ENCODE measurements at places on chromosomes 2 and 18.

DNA sequence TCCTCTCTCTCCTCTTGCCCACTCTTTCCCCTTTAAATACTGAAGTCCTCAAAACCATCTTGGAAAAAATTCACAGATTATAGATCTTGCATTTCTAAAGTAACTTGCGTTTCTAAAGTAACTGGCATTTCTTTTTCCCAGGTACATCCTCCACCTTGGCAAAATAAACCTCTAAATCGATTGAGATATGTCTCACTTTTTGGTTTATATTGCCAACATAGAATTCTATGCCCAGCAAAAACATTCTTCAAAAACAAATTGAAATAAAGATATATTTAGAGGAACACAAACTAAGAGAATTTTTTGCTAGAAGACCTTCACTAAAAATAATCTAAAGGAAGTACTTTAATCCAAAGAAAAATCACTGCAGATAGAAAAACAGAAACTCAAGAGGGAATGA is 122.5 kb upstream of the RBMS1 start:
- DNase-seq, result no peak

- no peak for DNase-seq
These were observed 47.4 kb downstream of the ITGB1BP1 start for GRCh38 chr2:9375857-9376428.

GRCh38 chr2:173979751-173980351 is 14.7 kb upstream of the SP3 start:
- DNase-seq, result no peak

DNA sequence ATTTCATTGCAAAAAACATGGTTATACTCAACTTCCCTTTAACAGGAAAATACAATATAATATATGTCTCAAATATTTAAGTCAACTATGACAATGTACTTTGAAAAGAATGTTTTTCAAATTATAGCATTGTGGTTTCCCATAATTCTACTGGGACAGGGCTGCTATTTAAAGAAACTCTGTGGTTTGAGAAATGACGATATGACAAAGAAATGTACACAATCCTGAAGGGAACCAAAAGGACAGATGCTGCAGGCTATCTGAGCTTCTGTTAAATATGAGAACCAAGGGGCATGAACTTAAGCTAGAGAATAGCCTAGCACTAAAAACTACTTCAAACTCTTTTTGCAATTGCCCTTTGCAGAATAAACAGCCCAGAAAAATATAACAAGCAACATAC is 415.9 kb downstream of the GRB14 start:
- DNase-seq, result no peak

Measured in stimulated activated CD4-positive, alpha-beta T cell treated with anti-CD3 and anti-CD28 coated beads, Interleukin-1b, Interleukin-23, amount 100 ng/mL, for 48 hours (primary cell).